ENCODE measurements at places on chromosomes 7 and 10.
A peak's percentile ranks its signal among the peaks of the same experiment; 100 is the strongest.

DNA sequence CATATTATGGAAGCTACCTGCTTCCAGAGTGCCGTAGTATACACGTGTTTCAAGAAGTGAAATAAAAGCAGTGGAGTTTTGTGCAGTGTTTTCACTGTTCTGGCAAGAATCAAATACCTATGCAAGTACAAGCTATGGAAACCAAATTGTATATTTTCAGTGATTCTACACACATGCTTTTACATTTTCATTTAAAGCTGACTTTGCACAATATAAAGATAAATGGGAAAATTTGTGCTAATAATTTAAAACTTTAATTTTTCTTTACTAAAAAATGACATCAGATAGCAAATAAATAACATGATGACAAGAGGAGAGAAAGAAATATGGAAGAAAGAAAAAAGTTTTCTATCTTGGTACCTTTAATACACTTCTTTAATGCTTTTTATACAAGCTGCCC is 393.7 kb upstream of the NPVF start:
- no peak for DNase-seq

DNA sequence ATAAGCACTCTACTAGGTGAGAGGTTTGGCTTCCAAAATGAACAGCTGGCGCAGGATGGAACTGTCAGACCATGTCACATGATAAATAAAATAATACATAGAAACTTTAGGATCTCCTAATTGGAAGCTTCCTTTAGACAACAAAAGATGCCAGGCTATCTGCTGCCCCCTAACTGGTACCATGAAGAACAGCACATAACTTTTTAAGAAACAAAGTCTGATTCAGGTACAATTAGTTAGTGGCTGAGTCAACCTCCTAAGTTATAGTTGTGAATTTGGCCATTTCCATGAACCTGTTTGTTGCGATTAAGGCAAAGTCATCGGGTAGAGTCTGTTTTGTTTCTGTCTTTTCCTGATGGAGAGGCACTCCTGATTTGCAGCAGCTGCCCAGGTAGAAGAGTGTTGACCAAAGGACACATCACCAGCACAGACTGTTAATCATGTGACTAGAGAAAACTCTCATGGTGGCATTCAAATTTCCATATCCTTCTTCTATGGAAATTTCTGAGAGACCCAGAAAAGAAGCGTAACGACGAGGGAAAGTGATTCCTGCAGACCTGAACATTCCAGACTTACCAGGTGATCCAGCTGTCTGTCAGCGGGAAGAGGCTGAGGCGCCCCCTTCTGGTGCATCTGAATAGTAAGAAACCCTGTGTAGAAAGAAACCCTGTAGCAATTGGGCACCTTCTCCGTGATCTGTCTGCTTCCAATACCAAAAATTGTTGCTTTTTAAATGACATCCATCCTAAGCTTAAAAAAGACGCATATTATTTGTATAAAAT is 8.6 kb upstream of the INHBA start:
- no peak for DNase-seq

DNA sequence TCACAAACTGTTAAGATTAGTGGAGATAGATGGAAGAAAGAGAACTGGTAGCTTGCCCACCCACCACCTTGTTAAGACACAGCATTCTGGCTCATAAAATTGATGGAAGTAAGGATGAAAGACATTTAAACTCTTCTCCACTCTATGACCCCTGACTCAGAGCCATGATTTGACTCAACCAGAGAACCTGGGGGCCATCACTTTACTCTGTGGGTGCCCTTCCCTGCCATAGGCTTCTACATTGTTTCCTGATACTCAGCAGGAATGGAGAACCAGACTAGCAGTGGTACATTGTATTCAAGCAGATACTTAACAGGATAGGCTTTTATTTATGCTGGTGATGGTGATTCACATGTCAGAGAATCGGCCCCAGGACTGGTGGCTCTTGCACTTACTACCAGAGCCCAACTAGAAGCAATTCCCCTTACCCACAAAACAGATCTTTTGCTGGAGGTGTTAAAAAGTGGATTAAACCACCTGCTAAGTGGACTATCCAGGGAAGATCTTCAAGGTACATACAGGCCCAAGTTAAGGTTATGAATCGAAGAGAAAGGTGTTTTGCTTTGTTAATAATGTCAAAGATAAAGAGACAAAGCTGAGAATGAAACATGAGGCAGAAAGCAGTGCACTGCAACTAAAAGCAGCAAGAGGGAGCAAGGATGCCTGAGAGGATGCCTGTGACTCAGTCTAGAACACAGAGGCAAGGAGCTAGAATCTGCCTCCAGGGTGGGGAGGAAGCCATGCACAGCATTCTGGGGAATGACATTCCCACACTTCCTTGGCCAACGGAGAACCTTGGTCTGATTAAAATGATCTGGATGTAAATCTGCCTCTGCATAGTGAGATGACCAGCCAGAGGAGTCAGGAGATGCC is 36.0 kb upstream of the GLI3 start:
- no peak for DNase-seq

DNA sequence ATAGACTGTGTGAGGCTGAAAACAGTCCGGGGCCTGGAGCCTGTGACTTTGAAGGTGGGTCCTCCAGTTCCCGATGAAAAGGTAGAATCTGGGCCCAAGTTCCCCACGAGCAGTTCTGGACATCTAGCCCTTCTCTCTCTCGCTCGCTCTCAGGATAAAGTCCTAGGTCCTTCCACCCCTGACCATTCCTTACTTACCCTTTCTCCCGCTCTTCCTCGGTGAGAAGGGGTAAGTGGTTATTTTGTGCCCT is 713 bp downstream of the IMMP2L start:
- no peak for DNase-seq

GRCh38 chr7:11784769-11785536 is 47.0 kb downstream of the THSD7A start:
- DNase-seq, result no peak

DNA sequence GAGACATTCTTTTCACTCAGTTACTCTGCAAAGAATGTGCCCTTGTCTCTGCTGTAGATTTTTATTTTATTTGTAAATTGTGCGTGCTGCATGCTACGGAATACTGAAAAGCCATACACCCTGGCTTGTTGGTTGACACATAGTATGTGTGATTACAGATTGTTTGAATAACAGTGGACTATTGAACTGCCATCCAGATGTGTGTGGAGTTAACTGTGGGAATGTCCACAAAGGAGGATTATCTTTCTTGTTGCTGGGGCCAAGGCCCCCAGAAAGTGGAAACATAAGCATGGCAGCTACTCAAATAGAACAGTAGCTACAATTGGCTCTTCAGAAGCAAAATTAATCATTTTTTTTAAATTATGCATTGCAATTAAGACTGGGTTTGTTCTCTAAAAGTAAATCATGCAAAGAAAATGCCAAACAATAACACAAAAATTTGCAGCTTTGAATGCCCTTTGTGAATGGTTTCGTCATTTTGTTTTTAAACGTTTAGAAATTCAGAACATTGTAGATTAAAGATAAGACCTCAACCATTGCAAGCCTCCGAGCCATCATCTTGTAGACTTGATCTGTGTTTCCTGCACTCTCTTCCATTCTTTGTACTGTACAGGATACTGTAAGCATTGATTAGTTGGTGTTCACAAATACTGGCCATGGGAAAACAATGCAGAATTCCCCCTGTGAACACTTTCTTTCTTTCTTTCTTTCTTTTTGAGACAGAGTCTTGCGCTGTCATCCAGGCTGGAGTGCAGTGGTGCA is 210.3 kb upstream of the TCF7L2 start:
- no peak for DNase-seq

DNA sequence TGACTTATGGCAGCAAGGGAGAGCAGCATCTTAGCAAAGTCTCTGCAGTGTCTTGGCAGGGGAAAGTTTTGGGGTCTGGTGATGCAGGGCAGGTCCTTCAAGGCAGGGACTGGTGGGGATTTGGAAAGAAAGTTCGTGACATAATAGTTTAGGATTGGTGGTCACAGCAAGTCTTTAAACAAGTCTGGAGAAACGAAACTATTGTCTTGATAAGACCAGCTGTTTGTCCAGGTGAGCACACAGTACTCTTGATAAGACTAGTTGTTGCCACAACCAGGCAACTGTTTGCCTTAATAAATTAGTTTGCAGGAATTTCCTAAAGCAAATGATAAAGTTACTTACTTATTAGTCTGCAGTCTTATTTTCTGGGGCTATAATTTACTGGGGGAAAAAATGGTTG is 136.1 kb downstream of the AKR1D1 start:
- DNase-seq, result no peak

- DNase-seq, result no peak
Observed at GRCh38 chr10:52232561-52233350, 81.3 kb upstream of the DKK1 start.

GRCh38 chr7:152759949-152760853 is 649 bp downstream of the ACTR3B start:
- DNase-seq, result no peak

DNA sequence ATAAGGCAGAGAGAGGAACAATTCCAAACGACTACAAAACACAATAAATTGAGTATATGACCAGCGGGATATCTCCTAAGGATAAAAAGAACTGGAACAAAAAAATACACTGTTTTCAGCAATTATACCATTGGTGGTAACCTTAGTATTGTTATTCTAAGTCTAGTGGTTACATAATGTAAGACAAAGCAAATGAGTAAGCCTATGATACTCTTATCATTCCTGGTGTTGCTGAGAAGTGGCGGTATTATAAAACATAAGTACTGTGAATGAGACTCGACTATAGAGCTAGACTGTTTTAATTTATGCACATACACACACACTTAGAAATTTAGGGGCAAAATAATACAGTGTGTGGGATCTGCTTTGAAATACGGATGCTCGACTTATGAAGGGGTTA is 107.7 kb downstream of the NRBF2 start:
- no peak for DNase-seq

DNA sequence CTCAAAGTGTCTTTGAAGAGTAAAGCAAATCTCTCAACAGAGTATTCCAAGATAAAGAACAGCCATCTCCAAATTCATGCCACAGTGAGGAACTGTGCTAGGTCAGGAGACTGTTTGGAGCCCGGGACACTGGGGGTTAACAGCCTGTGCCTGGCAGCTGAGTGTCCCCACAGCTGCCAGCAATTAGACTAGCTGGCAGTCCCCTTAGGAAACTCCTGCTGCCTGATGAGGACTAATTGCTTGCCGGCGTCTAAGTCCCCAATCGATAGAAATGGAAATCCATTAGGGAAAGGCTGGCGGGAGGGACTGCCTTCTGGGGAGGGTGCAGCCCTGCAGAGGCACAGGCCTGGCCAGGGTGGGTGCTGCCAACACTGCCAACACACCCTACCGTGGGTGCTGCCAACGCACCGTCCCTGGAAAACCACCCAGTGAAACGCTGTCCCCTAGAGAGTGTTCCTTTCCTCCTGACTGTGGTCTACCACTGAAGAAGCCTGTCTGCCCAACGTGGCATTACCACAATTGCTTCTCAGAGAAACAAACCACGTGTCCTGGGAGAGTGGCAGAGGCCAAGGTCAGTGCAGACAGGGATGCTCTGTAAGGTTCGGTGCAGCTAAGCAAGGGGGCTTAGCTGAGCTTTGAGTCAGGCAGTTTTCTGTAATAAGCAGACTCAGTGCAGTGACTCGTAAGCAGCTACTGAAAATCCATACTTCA is 60.8 kb downstream of the XRCC2 start:
- peak; percentile 35 for DNase-seq

DNA sequence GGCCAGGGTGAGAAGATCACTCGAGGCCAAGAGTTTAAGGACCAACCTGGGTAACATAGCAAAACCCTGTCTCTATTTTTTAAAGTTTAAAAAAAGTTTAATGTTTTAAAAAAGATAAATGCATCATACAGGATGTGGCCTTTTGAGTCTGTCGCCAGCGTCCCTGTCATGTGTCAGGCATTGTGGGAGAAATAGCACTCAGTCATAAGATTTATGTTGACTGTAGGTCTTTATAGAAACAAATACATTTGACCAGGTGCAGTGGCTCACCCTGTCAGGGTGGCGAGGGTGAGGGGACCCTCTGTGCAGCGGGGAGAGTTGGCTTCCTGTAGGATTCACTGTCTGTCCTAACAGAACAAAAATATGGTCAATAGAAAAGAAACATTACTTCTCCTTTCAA is 63.5 kb upstream of the SH2B2 start:
- no peak for DNase-seq

DNA sequence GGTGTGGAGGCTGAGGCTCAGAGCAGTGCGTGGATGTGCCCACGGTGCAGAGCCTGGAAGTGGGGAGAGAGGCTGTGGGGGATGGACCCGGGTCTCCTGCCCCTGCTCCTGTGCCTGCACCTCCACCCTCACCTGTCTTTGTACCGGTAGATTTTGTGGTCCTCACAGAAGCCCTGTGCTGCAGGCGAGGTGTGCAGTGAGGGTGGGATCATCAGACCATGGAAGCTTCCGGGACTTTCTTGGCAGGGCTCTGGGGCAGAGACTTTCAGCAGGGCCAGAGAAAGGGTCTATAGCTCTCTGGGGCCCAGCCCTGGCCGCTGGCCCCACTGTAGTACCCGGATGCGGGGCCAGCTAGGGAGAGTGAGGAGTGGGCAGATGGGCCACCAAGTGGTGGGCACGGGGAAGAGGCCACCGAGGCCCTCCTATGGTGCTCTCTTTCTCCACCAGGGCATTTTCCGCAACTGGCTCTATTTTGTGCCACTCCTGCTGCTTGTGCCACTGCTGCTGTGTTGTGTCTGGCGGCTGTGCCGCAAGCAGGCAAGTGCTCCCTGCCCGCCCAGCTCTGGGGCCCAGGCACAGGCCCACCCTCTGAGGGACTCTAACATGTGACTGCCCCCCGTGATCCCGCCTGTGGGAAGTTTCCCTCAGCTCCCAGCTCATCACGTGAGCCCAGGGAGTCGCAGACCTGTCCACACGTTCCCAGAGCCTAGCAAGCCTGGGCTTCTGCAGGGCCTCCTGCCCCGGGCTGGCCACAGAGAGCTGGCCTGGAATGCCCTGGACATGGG is 22.1 kb downstream of the ANTXRL start:
- DNase-seq, result no peak

DNA sequence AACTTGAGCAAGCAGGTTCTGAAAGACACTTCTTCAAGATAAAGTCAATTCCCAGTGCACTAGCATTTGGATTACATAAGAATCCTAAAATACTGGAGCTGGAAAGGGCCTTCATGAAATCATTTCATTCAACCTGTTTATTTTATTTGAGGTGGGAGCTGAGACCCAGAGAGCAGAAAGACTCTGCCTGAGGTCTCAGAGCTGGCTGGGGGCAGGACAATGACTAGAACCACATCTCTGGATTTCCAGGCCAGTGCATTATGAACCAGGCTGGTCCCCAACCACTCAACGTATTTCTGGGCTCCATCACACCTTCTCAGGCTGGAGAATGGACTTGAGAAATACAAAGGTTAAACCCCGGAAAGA is 8.4 kb downstream of the ANXA11 start:
- no peak for DNase-seq

DNA sequence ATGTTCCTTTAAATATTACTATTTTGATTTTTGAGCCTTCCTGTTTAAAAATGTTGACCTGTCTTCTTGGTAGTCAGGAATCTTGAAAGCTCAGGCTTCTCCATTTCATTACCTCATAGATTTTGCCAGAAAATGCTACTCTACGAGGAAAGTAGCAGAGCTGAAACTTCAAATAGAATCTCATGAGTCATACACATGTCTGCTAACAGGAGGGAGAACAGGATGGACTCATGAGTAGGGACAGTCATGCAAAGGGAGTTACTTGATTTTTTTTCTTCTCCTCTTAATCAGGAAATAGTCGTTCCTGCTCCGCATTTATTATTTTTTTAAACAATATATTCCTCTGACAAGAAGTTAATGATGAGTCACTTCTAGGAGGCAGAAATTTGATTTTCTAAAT is 37.0 kb upstream of the MINDY3 start:
- DNase-seq, result no peak
